ENCODE measurements at places on chromosomes 7 and 10.

DNA sequence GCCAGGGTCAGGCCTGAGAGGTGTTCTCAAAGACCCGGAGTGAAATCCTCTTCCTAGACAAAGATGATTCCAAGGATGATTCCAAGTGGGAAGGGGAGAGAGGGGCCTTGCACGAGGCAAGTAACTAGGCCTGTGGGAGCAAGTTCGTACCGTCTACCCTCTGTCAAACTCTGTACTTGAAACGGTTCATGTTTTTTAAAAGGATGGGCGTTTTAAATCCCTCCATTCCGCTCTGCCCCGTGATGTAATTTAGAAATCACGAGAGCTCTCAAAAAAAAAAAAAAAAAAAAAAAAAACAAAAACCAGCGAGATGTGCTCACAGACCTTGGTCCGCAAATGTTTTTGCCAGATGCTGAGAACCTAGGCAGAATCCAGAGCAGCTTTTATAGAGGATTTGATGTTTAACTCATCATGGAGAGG, 114.7 kb upstream of the CARD11 start:
- no peak for DNase-seq

DNA sequence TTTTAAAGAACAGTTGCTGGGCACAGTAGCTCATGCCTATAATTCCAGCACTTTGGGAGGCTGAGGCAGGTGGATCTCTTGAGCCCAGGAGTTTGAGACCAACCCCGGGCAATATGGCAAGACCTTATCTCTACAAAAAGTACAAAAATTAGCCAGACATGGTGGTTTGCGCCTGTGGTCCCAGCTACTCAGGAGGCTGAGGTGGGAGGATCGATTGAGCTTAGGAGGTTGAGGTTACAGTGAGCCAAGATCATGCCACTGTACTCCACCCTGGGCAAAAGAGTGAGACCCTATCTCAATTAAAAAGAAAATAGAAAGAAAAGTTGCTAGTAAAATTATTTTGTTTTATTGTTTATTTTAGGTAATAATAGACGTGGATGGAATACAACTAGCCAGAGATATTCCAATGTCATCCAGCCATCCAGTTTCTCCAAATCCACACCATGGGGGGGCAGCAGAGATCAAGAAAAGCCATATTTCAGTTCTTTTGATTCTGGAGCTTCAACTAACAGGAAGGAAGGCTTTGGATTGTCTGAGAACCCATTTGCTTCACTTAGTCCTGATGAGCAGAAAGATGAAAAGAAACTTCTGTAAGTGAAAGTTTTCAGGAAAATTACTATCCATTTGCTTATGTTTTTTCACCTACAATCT, 3.0 kb downstream of the NUP42 start:
- no peak for DNase-seq

GRCh38 chr7:53151496-53151895, 116.1 kb downstream of the POM121L12 start:
- no peak for DNase-seq

GRCh38 chr10:17454161-17455014, at the start of gene ST8SIA6:
ST8SIA6 (minus strand) TSS chr10:17454595; CDS start chr10:17454255, 340 bp downstream.
- peak; percentile 53 for DNase-seq

Data from activated CD4-positive, alpha-beta T cell treated with anti-CD3 and anti-CD28 coated beads, Interleukin-2, amount 50 U/mL, for 48 hours (primary cell).